ENCODE measurements at places on chromosomes 2 and 18.

DNA sequence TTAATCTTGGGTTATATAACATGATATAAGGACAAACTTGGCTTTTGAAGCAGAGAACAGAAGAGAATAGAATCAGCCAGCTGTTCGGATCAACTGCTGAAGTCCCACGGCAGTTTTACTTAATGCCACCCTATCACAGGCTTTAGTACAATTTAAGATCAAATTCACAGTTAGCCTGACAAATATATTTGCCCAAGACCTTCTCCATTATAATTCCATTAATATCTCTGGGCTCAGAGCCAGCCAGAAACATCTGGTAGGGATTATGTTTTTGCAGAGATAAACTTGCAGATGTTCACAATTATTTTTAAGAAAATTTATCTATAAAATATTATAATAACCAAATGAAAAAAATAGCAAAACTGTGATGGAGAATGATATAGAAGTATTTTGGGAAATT lies 381.4 kb downstream of the RAD51AP2 start:
- DNase-seq = no peak

GRCh38 chr2:223020971-223021675 lies 30.9 kb upstream of the KCNE4 start:
- DNase-seq = no peak

DNA sequence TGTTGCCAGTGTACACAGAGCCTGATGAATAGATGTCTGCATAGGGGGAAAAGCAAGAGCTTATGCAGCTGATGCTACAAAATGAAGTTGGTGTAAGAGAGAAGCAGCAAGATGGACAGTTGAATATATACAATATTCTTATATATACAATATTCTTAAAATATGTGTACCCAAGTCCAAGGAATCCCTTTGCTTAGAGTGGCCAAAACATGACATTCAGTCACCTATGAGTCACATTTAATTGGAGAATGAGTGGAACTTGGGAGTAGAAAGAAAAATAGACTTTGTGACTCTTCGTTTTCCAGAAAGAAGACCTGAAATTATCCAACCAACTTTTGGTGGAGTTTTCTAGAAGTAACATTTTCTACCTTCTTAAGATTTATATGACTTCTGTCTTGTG lies 81.8 kb downstream of the SCN9A start:
- DNase-seq = no peak

GRCh38 chr18:62518460-62519375 lies 4.1 kb upstream of the ZCCHC2 start:
- DNase-seq = no peak

- DNase-seq = no peak
Measured at GRCh38 chr2:197934261-197934933, 130.0 kb downstream of the PLCL1 start.

Measured in NCI-H1417 (cell line).